ENCODE measurements at places on chromosomes 6 and 20.

DNA sequence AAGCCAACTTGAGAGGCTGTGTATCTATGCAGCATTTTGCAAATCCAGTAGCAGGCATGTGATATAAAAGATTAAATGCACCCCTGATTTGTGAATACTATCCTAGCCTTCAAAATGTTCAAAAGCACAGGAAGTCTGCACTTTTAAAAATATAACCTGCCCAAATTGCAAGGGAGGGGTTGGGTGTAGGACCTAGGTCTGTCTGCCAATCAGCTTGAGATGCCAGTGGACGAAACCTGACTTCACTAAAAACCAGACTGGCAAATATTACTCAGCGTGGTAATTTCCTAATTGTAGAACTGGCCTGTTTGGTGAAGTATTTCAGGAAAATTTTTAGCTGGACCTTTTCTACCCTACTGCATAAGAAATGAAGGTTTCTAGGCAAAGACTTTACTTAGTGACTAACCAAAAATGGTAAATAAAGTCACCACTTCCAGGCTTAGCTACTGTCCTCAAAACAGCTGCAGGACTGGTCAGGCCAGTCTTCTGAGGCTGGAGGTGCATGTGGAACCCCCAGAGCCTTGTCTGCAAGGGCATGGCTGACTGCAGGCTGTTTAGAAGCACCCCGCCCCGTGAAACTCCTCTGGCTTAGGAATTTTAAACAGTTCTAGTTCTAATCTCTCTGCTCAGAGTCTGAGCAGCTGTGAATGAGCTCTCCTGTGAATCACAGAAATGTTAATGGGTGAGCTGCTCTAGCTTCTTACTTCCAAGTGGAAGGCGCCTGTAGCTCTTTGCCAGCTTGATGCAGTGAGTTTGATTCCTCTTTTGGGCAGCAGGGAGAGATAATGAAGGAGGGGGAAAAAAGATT, 104.4 kb upstream of the ESR1 start:
- DNase-seq, result no peak

DNA sequence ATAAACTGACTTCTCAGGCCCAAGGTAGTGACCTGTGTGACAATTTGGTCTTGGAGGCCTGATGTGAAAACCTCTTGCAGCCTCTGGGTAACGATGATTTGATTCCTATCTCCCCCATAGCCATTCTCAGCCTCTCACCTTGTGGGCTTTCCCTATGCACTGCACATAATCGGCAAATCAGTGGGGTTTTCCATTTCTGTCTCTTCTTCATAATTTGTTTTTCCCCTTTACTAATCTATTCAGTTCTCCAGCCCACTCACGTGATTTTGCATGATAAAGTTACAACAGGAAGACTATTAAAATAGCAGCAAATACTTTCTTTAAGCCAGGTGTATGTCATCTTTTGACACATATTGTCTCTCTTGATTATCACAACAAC, 893.7 kb downstream of the TFAP2A start:
- no peak for DNase-seq

DNA sequence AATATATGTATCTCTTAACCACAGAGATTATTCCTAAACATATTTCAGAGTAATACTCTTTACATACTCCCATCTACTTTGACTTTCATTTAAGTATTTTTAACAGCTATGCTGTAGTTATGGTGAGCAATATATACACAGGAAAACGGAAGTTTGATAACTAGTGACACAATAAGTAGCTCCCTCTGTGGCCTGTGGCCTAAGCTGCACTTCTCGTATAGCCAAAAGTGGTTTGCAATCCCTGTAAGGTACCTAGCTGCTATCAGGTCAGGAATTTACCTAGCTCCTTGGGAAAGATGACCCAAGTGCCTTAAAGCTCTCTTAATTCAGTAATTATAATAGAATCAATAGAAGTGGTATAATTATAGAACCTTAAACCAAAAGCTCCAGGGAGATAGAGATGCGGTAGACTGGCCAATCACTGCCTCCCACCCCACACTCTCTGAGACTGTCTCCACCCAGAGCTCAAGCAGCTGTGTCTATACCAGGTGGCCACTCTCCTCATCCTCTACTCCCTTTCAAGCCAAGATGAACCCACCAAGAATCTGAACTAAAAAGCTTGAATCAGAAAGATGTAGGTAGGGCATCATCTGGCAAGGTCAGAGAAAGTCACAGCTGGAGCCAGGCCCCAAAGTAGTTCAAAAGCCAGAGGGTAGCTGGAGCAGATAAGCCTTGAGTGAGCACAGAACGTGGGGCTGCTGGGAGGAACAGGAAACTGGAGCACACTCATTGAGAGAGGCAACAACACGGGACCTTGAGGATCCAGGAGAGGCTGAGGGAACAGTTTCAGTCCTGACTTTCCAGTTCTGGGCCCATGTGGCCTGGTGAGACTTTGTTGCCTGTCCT, 84.9 kb upstream of the ASF1A start:
- no peak for DNase-seq

DNA sequence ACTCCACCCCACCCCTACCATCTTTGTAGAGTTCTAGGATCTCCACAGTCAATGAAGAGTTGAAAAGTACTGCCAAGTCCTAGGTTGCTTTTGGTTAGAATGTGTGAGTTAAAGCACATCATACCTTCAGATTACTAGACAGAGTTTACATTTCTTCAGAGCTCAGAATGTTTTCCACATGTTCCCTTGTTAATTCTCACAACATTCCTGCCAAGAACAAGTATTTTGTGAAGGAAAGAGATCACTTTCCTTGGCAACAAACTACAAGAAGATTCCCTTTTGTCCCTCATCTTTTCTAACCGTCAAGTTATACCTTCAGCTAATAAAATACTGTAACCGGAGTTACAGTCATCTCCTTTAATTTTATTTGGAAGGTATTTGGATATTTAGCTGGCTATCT, 266.8 kb downstream of the ZFAND3 start:
- DNase-seq, result no peak

DNA sequence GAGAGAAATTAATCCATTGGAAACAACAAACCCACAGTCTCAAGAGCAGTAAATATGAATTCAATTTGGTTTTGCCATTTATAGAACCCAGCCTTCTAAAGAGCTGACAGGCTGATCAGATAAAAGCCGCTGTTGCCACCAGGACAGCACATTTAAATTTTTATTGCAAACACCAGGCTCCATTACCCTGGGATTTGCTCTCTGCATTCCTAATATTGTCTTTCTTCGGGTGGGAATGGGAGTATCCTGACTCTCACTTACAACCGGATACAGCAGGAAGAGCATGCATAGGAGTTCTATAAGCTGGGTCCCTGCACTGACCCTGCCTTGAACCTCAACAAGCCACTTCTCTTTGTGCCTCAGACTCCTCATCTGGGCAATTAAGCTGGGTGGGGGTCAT, 142.9 kb downstream of the LRFN2 start:
- no peak for DNase-seq

GRCh38 chr20:33862709-33863403, 51.7 kb downstream of the CHMP4B start:
- DNase-seq, result no peak

GRCh38 chr20:45997187-45997586, 11.5 kb upstream of the MMP9 start:
- DNase-seq, result no peak

DNA sequence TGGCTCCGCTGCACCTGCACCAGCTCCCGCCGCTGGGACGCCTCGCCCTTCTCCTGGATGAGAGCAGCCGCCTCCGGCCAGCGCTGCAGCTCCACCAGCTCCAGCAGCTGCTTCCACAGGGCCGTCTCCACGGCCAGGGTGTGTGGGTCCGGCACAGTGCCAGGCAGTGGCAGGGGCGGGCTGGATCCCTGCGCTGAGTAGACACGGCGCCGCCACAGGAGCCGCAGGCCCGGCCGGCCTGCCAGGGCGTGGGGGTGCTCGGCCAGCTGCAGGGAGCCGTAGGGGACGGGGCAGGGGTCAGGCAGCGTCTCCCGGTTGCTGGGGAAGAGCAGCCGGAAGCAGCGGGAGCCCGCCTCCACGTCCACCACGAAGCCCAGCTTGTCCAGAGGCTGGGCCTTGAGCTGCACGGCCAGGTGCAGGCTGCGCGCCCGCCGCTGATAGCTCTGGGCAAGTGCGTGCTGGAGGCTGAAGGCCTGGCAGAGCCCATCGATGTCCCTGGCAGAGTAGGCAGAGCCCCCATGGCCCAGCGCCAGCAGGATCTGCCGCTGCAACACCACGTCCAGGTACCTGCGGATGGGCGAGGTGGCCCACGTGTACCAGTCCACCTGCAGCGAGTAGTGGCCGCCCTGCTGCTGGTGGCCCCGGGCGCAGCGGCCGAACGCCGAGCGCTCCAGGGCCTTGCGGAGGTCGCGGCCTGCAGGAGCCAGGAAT, 9.4 kb downstream of the FNDC11 start:
- DNase-seq, result no peak

DNA sequence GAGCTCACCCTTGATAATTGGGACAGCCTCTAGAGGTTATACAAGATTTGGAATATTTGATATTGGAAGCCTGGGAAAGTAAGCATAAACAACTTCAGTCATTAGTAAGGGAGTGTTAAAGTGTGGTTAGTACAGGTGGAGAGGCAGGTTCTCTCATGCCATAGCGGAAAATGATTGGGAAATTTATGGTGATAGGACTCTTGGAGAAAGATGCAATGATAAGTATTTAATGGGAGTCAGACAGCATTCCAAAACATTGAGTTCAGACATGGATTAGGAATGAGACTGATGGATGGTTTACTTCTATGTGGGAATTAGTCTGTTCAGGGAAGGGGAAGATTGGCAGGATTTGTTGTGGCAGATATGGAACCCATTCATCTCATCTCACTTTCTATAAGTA, 152.7 kb downstream of the MCHR2 start:
- no peak for DNase-seq

GRCh38 chr6:25177500-25178028, 101.6 kb upstream of the CARMIL1 start:
- no peak for DNase-seq

DNA sequence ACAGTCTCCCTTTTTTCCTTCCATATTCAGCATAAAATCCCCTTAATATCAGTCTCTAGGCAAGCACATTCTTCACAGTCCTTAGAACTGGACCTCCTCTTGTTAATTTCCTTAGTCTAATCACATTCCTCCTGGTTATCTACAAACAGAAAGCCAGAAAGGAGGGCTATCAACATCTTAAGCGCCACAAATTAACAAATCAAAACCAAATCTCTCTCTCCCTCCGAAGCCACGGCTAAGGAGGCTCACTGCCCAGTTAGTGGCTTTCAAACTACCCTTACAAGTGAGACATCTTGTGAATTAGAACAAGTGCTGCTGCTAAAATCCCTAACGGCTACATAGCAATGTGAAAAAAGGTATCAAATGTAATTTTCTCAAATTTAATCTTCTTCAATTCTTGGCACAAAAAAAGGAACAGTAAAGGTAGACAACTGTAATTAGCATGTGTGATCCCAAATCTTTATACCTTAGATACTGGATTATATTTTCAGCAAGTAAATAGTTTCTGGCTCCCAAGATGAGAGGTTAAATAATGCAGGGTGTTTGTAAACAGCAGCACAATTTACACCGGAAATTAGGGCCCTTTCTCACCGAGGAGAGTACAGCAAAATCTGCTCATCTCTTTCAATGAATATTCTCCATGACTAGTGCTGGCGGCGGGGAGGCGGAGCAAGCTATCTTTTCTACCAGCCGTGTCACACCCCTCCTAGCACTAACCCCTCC, 1.4 kb upstream of the TRIM39 start:
- peak; percentile 78 for DNase-seq

All from stimulated activated CD8-positive, alpha-beta memory T cell treated with anti-CD3 and anti-CD28 coated beads, Interleukin-15, amount 100 ng/mL, for 48 hours (primary cell).